ENCODE measurements at places on chromosomes 11 and 22. TPM values are rescaled to one million over a fixed set of nuclear protein-coding genes. Genes with fewer than 3 reads are reported as not detected.
A peak's percentile ranks its signal among the peaks of the same experiment; 100 is the strongest.

GRCh38 chr22:50146439-50147238 is 23.9 kb upstream of the PANX2 start:
- peaks cover 5% of the 10 kb centered on the region for H3K27me3 ChIP-seq
- H3K4me3 ChIP-seq: no peak overlapping the region
- no peak overlapping the region for H3K27ac ChIP-seq
- peaks cover 4% of the 10 kb centered on the region for H3K4me1 ChIP-seq
- DNase-seq: no peak

- H3K36me3 ChIP-seq: no peaks in the 10 kb centered on the region
- no peak overlapping the region for H3K4me3 ChIP-seq
- H3K27me3 ChIP-seq: no peaks in the 10 kb centered on the region
- H3K27ac ChIP-seq: no peak overlapping the region
Observed at GRCh38 chr11:60447070-60447469, 8.6 kb upstream of the MS4A1 start.

GRCh38 chr22:17257121-17258001 is 38.1 kb upstream of the ADA2 start:
- peaks cover 20% of the 10 kb centered on the region for H3K4me1 ChIP-seq
- no peak for DNase-seq
- peak overlapping the region; percentile 80 for H3K27ac ChIP-seq

- DNase-seq: no peak
- no peaks in the 10 kb centered on the region for H3K27me3 ChIP-seq
- no peak overlapping the region for H3K4me3 ChIP-seq
- no peak overlapping the region for H3K27ac ChIP-seq
- H3K36me3 ChIP-seq: no peaks in the 10 kb centered on the region
Observed at GRCh38 chr22:33337524-33337923, 279.3 kb upstream of the SYN3 start.

GRCh38 chr11:77677138-77677537 is 39.5 kb upstream of the CLNS1A start:
- H3K27ac ChIP-seq: no peak overlapping the region
- H3K4me1 ChIP-seq: no peaks in the 10 kb centered on the region
- peaks cover 40% of the 10 kb centered on the region for H3K36me3 ChIP-seq
- no peak for DNase-seq

GRCh38 chr11:111365722-111366559 is 13.1 kb downstream of the POU2AF1 start:
- peaks cover 11% of the 10 kb centered on the region for H3K36me3 ChIP-seq
- H3K27me3 ChIP-seq: no peaks in the 10 kb centered on the region
- H3K27ac ChIP-seq: peak overlapping the region; percentile 27
- H3K4me3 ChIP-seq: no peak overlapping the region
- DNase-seq: no peak

DNA sequence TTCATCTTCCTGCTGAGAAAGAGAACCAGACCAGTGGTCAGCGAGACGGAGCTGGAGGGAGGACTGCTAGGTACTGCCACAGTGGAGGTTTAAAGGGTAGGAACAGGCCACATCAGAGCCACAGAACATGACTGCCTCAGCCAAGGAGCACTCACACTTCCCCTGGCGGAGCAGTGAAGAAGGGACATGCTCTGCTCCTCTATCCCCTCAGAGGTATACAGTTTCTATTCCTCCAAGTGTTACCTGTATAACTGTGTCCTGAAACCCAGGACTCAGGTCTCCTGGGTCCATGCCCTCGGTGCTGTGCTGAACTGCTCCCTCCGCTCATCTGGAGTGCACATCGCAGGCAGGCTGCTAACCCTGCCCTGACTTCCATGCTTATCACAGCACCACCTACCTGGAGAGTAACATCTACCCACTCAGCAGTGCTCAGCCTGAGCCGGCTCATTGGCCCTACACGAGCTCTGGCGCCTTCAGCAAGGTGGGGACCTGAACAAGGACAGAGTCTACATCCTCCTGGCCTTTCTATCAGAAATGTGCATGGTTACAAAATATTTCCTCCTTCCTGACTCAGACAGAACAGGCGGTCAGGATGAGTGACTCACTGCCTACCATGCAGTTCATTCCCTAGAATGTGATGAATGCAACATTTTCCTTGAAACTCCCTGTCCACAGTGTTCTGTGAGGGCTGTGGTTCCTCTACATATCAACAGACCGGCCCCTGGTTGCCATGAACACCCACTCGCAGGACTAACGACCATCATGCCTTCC is 52.9 kb downstream of the C11orf58 start:
- H3K4me1 ChIP-seq: peaks cover 12% of the 10 kb centered on the region
- H3K4me3 ChIP-seq: no peak overlapping the region

Gene GAB4
- not detected for total RNA-seq

- peaks cover 31% of the 10 kb centered on the region for H3K27me3 ChIP-seq
- no peak overlapping the region for H3K4me3 ChIP-seq
- H3K27ac ChIP-seq: no peak overlapping the region
- no peaks in the 10 kb centered on the region for H3K36me3 ChIP-seq
Observed at GRCh38 chr11:111253630-111254029, 8.1 kb downstream of the POU2AF2 start.

DNA sequence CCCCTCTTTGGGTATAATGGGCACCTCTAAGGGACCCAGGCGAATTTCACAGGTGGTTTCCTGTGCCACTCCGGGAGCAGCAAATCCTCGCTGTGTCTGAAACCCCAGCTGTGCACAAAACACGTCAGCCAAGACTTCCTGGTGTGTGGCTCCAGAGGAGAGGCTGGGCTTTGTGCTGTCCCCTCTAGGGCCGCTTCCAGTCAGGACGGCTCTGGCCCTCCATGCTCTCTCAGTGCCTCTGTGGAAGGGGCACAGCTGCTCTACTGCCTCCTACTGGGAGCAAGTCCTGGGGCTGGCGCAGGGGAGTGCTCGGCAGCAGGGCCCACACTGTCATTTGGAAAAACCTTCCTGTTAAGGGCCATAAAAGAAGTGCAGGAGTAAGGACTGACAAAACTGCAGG is 23.7 kb upstream of the ARFGAP3 start:
- H3K27me3 ChIP-seq: no peaks in the 10 kb centered on the region
- DNase-seq: no peak
- no peaks in the 10 kb centered on the region for H3K36me3 ChIP-seq
- H3K4me1 ChIP-seq: no peaks in the 10 kb centered on the region
- no peak overlapping the region for H3K4me3 ChIP-seq

Gene ZBTB16
- total RNA-seq: 14.6 TPM
